ENCODE measurements at places on chromosomes 5 and 9. TPM values are rescaled to one million over a fixed set of nuclear protein-coding genes. Genes with fewer than 3 reads are reported as not detected.

ELAVL2 gene
- total RNA-seq, result not detected

OBP2B gene
- not detected for total RNA-seq

GRCh38 chr5:43157068-43157467, 35.0 kb upstream of the NIM1K start:
- H3K27ac ChIP-seq, result no peak overlapping the region
- H3K27me3 ChIP-seq, result no peaks in the 10 kb centered on the region
- no peak for DNase-seq
- H3K4me3 ChIP-seq, result no peak overlapping the region

DNA sequence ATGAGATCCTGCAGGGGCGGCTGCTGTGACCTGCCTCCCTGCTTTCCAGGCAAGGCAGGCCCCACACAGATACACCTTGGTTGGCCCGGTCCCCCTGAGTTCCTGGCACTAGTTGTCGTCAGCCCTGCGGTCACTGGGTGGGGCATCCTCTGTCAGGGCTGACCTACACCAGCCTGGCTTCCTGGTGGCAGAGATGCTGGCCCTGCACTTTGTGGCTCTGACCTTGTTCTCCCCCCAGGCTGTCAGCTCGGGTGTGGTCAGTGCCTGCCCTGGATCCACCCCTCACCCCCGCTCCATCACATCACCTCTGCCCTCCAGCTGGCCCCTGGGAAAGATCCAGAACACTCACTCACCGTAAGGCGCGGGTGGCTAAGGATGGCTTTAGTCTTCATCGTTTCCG, 74.1 kb downstream of the PHF2 start:
- H3K27me3 ChIP-seq, result no peaks in the 10 kb centered on the region
- no peak for DNase-seq
- no peaks in the 10 kb centered on the region for H3K4me1 ChIP-seq
- no peak overlapping the region for H3K27ac ChIP-seq
